ENCODE measurements at places on chromosomes 2 and 18.

- no peak for DNase-seq
Observed at GRCh38 chr2:9231291-9232165, 24.9 kb downstream of the ASAP2 start.

GRCh38 chr2:26235089-26235488 lies 9.3 kb downstream of the HADHA start:
- DNase-seq: no peak

GRCh38 chr2:104860451-104860790 lies 6.5 kb downstream of the POU3F3 start:
- peak; percentile 64 for DNase-seq

- DNase-seq: no peak
Observed at GRCh38 chr2:54513363-54513715, 57.2 kb downstream of the SPTBN1 start.

DNA sequence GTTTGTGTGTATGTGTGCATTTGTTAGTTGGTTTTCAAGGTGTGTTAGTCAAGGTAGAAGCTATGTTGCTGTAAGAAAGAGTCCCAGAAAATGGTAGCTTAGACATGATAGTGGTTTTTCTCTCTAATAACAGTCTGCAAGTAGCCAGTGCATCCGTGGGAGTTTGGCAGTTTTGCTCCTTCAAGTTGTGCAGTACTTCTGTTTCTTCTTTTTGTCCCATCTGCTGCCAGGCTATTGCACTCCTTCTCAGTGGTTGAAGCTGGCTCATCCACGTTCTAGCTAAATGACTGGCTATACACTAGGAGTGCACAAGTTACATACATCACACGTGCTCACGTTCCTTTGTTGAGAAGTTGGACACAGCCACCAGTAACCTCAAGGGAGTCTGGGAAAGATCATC lies 134.7 kb downstream of the ASXL3 start:
- DNase-seq: no peak

Measured in HAP-1 (cell line).